ENCODE measurements at places on chromosomes 11 and 22.

DNA sequence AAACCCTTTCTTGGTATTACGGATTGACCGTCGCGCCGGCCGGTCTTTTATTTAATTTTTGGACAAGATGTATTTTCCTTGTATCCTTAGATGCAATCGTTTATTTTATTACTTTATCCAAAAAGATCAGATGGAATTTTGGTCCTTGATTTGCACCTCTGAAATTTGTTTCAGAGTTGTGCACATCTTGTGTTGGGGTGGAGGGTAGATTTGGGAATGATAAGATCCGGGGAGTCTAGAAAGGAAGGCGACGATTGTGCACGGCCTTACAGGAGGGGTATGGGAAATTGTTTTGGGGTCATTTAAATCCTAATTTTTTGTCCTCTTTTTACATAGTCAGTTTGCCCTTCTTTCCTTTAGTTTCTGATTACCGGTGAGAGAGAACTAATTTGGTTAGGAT lies 1.4 kb downstream of the KDM2A start:
- no peak for DNase-seq

GRCh38 chr11:4211991-4212390 lies 117.4 kb downstream of the RRM1 start:
- DNase-seq = no peak

- DNase-seq = no peak
Measured at GRCh38 chr11:113534625-113535024, 59.4 kb upstream of the DRD2 start.

GRCh38 chr11:12100429-12100828 lies 10.0 kb upstream of the MICAL2 start:
- DNase-seq = no peak

DNA sequence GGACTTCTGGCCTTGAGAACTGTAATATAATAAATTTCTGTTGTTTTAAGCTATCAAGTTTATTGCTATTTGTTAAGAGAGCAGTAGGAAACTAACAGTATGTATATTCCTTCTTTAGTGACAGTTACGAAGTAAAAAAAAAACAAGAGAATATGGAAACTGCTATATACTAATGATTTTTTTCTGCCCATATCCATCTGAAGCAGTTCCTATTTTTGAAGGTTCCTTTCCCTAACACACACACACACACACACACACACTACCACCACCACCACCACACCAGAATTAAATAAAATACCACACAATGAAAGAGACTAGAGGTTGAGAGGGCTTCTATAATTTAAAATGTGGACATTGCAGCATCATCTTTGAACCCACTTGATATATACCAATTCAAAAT lies 44.4 kb upstream of the CARD18 start:
- DNase-seq = no peak

Measured in spinal cord (tissue), 10 donors.